ENCODE measurements at places on chromosomes 5 and 9.

- DNase-seq, result peak; percentile 22
Measured at GRCh38 chr9:120412425-120412951, 167.5 kb downstream of the CDK5RAP2 start.

DNA sequence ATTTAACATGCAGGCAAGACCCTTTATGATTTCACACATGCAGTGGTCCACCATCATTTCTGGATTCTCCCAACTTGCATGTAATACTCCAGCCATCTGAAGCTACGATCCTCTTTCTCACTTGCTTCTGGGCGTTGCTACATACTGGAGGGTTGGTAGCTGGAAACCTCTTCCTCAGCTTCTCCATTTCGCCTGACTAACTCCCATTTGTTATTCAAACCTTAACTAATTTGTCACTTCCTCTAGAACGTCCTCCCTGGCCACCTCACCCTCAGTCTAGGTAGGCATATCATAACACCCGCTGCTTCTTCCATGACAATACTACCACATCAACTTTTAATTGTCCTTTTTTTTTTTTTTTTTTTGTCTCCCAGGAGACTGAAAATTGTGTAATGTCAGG is 72.6 kb upstream of the EQTN start:
- DNase-seq, result no peak

- DNase-seq, result no peak
Measured at GRCh38 chr9:38224941-38225340, 155.9 kb upstream of the SHB start.

DNA sequence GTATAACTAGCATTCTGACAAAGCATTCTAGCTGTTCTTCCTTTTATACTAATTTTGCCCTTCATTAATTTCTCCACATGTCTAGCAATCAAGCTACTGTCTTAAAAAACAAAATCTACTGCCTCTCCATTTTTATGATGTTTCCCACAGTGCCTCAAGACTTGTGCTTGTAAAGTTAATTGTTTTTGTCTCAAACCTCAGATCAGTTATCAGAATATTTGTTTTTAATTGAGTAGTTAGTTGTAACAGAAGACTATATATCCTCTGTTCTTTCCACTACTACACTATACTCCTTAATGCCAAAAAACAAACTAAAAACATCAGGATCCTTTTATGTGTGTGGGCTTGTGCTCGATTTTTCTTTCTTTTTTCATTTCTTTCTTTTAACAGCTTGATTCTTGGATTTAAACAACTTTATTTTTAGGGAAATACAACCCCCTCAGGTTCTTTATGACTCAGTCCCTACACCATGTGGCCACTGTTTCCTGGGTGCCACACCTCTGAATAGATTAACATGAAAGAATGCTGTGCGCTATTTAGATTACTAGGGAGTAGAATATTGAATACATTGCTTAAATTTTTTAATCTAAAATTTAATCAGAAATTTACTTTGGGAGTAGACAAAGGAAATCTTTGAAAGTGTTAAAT is 1.2 kb downstream of the ASPN start:
- DNase-seq, result no peak

DNA sequence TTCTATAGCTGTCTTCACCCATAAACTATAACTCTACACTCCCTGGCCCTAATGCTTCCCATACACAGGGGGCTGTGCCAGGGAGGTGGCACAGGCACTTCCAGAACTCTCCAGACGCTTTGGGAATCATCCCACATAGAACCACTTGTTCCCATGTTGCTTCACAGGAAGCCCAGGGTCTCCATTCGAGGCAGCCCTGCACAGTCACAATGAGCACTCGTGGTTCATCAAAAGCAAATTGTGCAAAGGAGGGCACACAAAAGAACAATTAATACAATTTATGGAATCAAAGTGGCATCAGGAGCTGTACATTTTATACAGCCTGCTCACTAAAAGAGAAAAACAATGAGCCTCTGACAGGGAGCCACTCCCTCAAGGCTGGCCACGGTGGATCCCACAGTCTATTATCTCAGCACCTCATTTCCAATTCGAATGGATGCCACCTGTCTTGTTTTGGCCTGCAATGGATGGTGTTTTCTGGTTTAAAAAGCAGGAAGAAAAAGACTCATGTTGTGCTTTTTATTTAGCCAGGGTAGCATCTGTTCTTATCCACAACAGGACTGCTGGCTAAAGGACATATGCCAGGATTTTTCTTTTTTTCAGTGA is 354.8 kb downstream of the ENC1 start:
- no peak for DNase-seq

- no peak for DNase-seq
Measured at GRCh38 chr5:176740131-176740701, 70.1 kb upstream of the UNC5A start.

- DNase-seq, result no peak
Measured at GRCh38 chr9:15268317-15268716, 38.7 kb downstream of the TTC39B start.

GRCh38 chr5:77163453-77163852 is 47.0 kb upstream of the PDE8B start:
- no peak for DNase-seq
